ENCODE measurements at places on chromosomes 4 and X. TPM values are rescaled to one million over a fixed set of nuclear protein-coding genes. Genes with fewer than 3 reads are reported as not detected.

The GAGE12J gene
- total RNA-seq, result not detected

The NKRF gene
- total RNA-seq, result 2.6 TPM

The PRSS48 gene
- not detected for total RNA-seq

The GPR119 gene
- total RNA-seq, result 1.5 TPM

The EFNB1 gene
- 4.6 TPM for total RNA-seq

- no peak for DNase-seq
These were observed 12.7 kb downstream of the ACOX3 start for GRCh38 chr4:8427761-8428287.

DNA sequence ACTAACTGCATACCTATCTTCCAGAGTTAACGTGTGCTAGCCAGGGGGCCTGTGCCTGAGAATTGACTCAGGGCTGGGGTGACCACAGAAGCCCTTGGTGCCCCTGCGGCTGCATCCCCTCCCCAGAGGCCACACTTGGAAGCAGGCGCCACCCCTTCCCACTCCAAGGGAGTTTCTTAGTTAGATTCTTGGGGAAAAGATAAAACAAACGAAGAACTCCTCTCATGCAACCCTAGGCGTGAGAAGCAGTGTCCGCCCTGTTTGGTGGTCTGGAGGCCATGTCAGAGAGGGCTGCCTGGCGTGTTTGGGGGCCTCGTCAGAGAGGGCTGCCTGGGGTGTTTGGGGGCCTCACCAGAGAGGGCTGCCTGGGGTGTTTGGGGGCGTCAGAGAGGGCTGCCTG lies 50.3 kb upstream of the HGFAC start:
- DNase-seq, result no peak

DNA sequence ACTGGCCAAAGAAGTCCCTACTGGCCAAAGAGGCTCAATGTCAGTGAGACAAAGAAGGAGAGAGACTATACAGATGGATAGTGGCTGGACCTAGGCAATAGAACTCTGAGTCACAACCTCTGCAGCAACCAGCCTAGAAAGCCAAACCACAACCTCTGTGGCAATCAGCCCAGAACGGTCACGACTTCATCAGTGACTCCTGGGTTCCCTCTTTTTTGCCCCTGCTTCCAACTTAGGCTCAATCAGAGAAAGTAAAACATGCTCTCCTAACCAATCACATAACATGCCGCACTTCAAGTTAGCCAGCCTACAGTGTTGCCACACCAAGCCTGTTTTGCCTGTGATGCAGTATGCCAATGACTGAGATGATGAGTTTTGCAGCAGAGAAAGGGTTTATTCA lies 203.4 kb downstream of the ANAPC10 start:
- no peak for DNase-seq

GRCh38 chr4:136918772-136919171 lies 613.5 kb downstream of the PCDH18 start:
- DNase-seq, result no peak

- no peak for DNase-seq
These were observed 168.7 kb upstream of the PPP1R2C start for GRCh38 chrX:42946544-42947194.

All from pancreas (tissue), 10 donors.